IMR-90 (cell line): ENCODE measurements at places on chromosomes 4 and X.

DNA sequence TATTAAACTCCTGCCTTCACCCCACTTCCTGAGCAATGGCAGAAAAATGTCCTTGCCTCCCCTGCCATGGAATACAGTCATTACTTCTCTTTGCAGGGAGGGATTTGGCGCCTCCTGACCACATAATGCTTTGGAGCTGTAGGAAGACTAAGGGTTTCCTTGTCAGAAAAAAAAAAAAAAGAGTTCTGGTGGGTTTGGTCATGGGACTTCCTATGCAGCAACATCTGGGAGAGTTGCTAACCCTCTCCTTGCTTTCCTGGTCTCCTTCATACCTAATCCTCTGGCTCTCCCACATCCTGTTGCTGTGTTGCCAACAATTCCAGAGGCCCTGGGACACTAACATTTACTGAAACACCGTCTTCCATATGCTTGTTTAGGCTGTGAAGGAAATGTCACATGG is 75.1 kb upstream of the MBNL3 start:
- H3K4me1 ChIP-seq = no peaks in the 10 kb centered on the region
- no peaks in the 10 kb centered on the region for H3K27me3 ChIP-seq
- no peak overlapping the region for H3K4me3 ChIP-seq
- no peak overlapping the region for H3K27ac ChIP-seq
- no peaks in the 10 kb centered on the region for H3K36me3 ChIP-seq

GRCh38 chrX:32026772-32027171 is 954.9 kb upstream of the FTHL17 start:
- no peak overlapping the region for H3K27ac ChIP-seq
- no peak overlapping the region for H3K4me3 ChIP-seq
- H3K4me1 ChIP-seq = no peaks in the 10 kb centered on the region

GRCh38 chr4:164373021-164373420 is 380.9 kb upstream of the SMIM31 start:
- no peak overlapping the region for H3K27ac ChIP-seq
- H3K36me3 ChIP-seq = no peaks in the 10 kb centered on the region
- no peaks in the 10 kb centered on the region for H3K4me1 ChIP-seq
- H3K4me3 ChIP-seq = no peak overlapping the region

- H3K27me3 ChIP-seq = no peaks in the 10 kb centered on the region
- peaks cover 3% of the 10 kb centered on the region; the same call in 1 of the 2 replicates for H3K4me1 ChIP-seq
- peak; percentile 26 for DNase-seq
- peak overlapping the region; percentile 72 for H3K4me3 ChIP-seq
- H3K36me3 ChIP-seq = peaks cover 18% of the 10 kb centered on the region
Measured at GRCh38 chrX:119790977-119791436, 423 bp downstream of the RPL39 start.

DNA sequence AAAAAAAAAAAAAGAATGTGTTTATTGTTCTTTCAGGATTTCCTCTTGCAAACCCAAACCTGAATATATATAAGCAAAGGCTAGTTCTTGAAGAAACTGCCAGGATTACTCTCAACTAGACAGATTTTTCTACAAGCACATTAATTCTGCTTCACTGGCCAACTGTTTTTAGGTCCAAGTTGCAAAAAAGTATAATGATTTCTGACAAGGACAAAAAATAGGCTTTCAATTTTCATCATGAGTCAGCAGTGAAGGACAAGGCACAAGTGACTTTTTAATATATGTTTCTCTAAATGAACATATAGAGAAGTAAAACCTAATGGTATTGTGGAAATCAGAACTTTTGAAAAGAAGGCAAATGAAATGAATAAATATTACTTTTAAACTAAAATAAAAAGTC is 73.7 kb downstream of the ELOVL6 start:
- H3K4me1 ChIP-seq = peaks cover 2% of the 10 kb centered on the region
- H3K4me3 ChIP-seq = no peak overlapping the region
- no peak overlapping the region for H3K27ac ChIP-seq
- no peaks in the 10 kb centered on the region for H3K27me3 ChIP-seq

DNA sequence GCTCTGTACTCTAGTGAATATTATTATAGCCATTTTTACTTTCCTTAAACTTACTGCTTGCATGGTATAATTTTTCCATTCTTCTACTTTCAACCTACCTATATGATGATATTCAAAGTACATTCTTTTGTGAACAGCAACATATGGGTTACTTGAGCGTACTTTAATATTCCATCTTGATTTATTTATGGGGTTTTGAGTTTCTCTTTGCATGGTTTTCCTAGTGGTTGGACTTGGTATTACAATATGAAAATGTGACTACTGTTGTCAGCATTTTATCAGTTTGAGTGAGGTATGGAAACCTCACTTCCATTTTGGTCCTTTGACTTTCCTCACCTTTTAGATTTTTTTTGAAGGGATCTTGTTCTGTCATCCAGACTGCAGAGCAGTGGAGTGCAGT is 35.9 kb downstream of the ADGRG4 start:
- H3K36me3 ChIP-seq = no peaks in the 10 kb centered on the region
- DNase-seq = no peak
- H3K4me3 ChIP-seq = no peak overlapping the region
- no peaks in the 10 kb centered on the region for H3K27me3 ChIP-seq
- no peaks in the 10 kb centered on the region for H3K4me1 ChIP-seq

DNA sequence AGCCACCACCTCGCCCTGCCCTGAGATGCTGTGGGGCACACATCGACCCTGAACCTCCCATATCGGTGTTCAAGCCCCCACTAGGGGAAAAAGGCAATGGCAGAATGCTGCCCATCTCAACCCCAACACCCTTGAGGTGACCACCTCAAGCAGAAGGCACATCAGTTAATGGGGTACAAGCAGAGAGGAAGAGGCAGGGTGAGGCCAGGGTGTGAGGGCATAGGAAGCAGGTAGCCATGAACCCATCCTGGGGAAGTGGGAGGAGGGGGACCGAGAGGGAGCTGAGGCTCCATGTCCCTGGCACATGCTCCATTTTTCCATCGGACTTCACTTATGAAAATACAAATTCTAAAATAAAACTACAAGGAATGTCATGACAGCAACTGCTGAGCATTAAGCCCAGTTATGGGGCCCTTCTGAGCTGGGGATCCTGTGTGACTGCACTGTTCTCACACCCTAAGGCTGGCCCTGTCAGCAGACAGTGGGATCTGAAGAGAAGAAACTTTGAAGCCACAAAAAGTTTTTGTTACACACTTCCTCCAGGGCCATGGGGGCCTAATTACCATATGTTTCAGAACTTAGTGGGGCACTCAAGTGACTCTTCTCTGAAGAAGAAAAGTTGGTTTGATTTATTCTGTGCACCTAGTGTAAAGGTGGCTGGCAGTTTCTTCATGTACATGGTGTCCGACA is 68.2 kb upstream of the FAM241A start:
- DNase-seq = no peak
- no peaks in the 10 kb centered on the region for H3K36me3 ChIP-seq
- H3K27me3 ChIP-seq = no peaks in the 10 kb centered on the region
- H3K4me1 ChIP-seq = no peaks in the 10 kb centered on the region

DNA sequence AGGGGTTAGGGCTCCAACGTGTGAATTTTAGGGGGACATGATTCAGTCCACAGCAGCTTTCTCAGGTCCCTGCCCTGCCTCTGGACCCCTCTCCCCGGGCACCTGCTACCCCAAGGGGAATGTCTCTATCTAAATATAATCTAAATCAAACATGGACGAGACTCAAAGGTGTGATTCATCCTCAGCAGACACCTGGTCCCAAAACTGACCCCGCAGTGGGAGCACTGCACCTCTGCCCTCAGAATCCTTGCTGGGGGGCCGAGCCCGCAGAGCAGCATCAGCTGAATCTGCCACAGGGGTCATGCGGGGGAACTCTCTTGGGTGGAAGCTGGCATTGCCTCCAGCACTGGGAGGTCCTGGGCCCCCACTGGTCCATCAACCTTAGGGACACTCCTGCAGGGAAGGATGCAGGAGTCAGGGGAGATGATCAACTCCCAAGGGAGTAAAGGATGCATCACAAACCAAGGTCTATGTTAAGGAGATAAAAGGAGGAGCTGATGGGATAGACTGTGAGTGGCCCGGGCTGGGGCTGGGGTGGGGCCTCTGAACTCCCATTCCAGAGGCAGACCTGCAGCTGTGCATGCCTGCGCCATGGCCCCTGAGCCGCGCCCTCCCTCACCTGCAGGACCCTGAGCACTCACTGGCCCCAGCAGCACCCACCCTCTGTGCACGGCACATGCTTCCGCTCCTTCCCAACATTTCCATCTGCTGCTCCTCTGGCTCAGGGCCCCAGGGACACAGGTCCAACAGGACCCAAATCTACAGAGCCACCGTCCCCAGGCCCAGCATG is 54.0 kb downstream of the ADRA2C start:
- H3K27me3 ChIP-seq = peaks cover 10% of the 10 kb centered on the region
- DNase-seq = no peak
- no peaks in the 10 kb centered on the region for H3K36me3 ChIP-seq
- H3K4me1 ChIP-seq = no peaks in the 10 kb centered on the region
- no peak overlapping the region for H3K27ac ChIP-seq
- H3K4me3 ChIP-seq = no peak overlapping the region

DNA sequence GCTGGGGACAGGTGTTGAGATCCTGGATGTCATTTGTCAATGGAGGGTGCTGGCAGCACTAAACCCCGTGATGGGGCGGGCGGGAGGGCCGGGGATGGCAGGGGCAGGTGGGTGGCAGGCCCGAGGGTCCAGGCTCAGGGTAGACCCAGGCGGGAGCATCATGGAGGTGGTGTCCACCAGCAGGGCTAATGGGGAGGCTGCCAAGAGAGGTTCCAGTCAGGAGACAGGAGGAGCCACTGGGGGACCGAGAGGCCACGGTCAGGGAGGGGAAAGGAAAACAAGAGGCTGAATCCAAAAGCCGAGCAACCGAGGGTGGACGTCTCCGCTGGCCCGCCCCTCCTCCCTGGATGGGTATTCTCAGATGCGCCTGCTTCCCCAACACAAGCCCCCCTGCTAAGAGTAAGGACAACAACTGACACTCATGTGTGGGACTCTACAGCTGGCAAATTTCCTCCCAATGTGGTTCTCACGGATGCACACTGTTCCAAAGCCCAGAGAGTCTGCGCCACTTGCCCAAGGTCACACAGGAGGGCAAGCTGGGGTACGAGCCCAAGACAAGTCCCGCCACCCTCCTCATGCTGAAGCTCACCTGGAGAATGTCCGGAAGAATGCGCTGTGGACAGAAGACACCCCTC is 132.0 kb downstream of the CPZ start:
- no peak overlapping the region for H3K27ac ChIP-seq
- H3K4me3 ChIP-seq = no peak overlapping the region
- no peaks in the 10 kb centered on the region for H3K4me1 ChIP-seq
- H3K36me3 ChIP-seq = no peaks in the 10 kb centered on the region
- H3K27me3 ChIP-seq = peaks cover 2% of the 10 kb centered on the region; the same call in 1 of the 2 replicates
- no peak for DNase-seq

DNA sequence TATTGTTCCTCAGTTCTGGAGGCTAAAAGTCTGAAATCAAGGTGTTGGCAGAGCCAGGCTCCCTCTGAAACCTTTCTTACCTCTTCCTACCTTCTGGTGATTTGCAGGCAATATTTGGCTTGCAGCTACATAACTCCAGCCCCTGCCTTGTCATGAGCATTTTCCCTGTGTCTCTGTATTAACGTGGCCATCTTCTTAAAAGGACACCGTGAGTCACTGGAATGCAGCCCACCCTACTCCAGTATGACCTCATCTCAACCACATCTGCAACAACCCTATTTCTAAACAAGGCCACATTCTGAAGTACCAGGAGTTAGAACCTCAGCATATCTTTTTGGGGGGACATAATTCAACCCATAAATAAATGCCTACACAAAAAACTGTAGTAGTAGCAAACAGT is 40.7 kb downstream of the FANCB start:
- peak; percentile 80 for DNase-seq
- H3K4me1 ChIP-seq = peaks cover 3% of the 10 kb centered on the region
- H3K4me3 ChIP-seq = no peak overlapping the region

DNA sequence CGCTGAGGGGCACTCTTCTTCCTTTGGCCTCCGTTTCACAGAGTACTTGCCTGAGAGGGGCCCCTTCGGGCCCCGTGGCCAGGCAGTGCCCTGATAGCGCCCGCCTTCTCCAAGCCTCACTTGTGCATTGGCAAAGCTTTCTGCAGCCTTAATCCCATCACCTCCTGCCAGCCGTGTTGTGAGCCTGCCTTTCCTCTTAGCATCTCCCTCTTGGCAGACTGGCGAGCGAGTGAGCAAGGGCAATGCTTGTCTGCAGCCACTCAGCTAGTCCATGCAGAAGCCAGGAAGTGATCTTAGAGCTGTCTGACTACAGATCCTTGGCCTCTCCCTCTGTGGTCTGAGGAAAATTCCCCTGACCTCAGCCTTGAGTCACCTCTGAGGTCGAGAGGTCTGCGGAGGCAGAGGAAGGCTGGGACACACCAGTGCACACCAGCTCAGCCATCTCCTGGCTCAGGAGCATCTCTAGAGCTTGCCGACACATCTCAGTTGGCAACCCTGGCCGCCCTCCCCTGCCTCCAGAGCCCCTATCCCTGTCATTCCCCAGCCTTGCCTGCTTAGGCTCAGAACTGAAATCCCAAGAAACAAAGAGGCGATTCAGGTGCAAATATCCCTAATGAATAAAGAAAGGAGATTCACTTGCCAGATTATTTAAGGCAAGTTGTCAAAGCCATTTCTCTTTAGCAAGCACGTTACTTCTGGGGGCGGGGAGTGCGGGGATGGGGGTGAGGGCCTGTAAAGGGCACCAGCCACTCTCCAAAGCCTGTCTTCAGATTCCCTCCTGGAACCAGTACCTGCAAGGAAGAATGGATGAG is 143.5 kb upstream of the MAMLD1 start:
- peaks cover 5% of the 10 kb centered on the region; the same call in 1 of the 2 replicates for H3K27me3 ChIP-seq
- peak; percentile 48 for DNase-seq
- H3K36me3 ChIP-seq = no peaks in the 10 kb centered on the region

DNA sequence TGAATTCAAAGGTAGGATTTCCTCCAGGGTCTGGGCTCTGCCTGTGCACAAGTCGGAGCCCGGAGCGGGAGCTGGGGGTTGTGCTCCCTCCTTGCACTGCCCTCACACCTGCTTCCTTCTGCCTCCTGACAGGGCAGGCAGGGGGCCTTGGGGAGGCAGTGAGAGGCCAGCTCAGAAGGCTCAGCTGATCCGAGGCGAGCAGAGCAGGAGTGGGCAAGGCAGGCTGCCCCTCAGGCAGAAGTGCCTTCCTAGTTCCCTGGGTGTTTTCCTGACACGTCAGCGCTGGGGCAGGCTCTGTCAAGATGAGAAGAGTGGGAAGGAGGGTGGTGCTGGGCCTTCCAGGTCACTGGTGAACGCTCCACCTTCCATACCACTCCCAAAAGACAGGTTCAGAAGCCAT is 5.5 kb upstream of the IRAK1 start:
- no peak overlapping the region for H3K4me3 ChIP-seq
- peaks cover 19% of the 10 kb centered on the region for H3K4me1 ChIP-seq
- DNase-seq = no peak
- no peaks in the 10 kb centered on the region; the same call in 1 of the 2 replicates for H3K27me3 ChIP-seq
- no peak overlapping the region for H3K27ac ChIP-seq

GRCh38 chr4:18394656-18395055 is 373.1 kb upstream of the LCORL start:
- no peaks in the 10 kb centered on the region for H3K27me3 ChIP-seq
- no peak overlapping the region for H3K27ac ChIP-seq
- H3K4me1 ChIP-seq = no peaks in the 10 kb centered on the region
- no peak overlapping the region for H3K4me3 ChIP-seq

- H3K36me3 ChIP-seq = no peaks in the 10 kb centered on the region
- peaks cover 10% of the 10 kb centered on the region; the same call in 1 of the 2 replicates for H3K4me1 ChIP-seq
- H3K27ac ChIP-seq = peak overlapping the region; percentile 6; the same call in 1 of the 2 replicates
Measured at GRCh38 chr4:183347566-183347965, 25.3 kb upstream of the CLDN24 start.

GRCh38 chr4:48016141-48017107 is at the start of the genes CNGA1 and NIPAL1:
CNGA1 (minus strand) TSS chr4:48016681; CDS start chr4:47952689, 63,992 bp downstream.
NIPAL1 (plus strand) TSS chr4:48016772; CDS start chr4:48016840, 68 bp downstream.
- H3K27me3 ChIP-seq = peaks cover 12% of the 10 kb centered on the region
- peak within 1 kb of the TSS; percentile 44 for H3K4me3 ChIP-seq
- H3K27ac ChIP-seq = no peak within 1 kb of the TSS
- no peaks in the 10 kb centered on the region for H3K36me3 ChIP-seq
